Activated CD4-positive, alpha-beta T cell treated with anti-CD3 and anti-CD28 coated beads for 4 hours (primary cell): ENCODE measurements at places on chromosomes 11 and 22.

DNA sequence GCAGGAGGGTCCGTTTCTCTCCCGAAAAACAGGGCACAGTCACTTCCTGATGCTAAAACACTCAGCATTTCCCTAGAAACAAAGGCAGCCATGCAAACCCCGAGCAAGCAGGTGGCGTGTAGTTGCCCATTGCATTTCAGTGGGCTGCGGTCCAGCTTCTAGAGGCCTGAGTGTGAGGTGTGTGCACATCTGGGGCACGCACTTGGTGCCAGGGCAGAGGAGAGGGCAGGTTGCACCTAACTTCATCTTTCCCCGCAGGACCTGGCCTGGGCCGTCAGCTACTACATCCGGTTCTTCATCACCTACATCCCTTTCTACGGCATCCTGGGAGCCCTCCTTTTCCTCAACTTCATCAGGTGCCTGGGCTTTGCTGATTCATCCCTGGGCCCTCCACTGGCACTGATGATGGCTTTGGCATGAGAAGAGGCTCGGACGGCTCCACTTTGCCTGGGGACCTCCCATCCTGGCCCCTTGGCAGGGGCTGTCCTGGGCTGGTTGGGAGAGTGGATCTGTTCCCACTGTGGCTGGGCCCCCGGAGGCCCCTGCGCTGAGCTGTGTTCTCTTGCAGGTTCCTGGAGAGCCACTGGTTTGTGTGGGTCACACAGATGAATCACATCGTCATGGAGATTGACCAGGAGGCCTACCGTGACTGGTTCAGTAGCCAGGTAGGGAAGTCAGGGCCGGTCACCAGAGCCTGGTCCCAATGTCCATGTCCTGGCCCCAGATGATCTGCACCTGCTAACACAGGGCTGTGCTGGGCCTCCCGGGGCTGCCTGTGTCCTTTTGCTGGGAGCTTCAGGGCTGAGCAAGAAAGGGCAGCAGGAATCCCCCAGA is 28.4 kb downstream of the FADS3 start:
- no peak for DNase-seq

GRCh38 chr11:45772986-45773785 is 31.8 kb upstream of the SLC35C1 start:
- DNase-seq, result no peak

DNA sequence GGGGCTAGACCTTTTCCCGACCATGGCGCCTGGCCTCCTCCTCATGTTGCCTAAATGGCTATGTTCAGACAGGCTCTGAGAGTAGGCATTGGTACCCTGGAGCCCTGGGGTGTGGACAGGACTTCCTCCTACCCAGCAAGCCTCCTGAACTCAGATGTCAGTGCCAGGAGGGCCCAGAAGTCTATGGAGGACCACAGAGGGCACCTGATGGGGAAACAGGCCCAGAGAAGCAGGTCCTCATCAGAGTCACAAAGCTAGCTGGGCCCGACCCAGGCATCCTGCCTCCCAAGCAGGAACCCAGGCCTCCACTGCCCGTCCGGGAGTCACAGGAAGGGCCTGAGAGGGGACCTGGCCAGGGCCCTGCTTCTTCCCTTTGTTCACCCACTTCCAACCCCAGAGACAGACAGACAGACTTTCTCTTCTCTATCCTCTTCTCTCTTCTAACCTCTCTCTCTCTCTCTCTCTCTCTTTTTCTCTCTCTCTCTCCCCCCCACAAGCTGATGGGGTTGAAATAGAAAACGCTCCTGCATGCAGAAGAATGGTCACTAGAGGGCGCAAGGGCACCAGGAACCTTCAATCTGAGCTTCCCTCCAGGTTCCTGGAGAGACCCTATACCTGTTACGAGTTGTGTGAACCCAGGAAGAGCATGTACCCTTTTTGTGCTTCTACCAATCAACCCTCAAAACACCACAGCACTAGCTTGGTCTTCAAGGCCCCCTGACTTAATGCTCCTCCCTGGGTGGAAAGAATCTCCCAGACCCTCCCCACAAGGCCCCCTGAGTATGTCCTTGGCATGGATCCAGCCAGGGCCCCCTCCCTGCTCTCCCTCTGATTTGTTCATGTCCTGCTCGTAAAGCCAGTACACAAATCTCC is 27.1 kb downstream of the ARAP1 start:
- peak; percentile 85 for DNase-seq

DNA sequence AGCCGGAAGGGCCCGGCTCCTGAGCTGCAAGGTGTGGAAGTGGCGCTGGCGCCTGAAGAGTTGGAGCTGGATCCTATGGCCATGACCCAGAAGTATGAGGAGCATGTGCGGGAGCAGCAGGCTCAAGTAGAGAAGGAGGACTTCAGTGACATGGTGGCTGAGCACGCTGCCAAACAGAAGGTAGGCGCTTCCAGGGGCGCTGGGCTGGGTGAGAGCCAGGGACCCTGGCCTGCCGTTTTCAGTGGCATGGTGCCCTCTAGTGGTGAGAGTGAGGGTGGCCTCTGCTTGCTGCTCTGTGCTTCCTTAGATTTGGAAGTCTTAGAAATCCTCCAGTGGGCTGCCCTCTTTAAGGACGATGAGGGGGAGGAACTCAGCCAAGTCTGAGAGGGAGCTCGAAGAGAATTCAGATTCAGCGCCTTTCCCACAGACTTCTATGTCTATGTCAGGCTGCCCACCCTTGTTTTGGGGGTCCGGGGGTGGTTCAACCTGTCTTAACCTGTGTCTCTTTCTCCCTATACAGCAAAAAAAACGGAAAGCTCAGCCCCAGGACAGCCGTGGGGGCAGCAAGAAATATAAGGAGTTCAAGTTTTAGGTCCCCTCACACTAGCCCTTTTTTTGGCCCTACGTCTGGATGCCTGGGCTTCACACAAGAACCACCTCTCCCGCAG is 1.8 kb upstream of the PACS1 start:
- peak; percentile 81 for DNase-seq

- DNase-seq, result no peak
Measured at GRCh38 chr11:30938171-30938570, 352.0 kb upstream of the MPPED2 start.
